ENCODE measurements at places on chromosomes 2 and 18.

DNA sequence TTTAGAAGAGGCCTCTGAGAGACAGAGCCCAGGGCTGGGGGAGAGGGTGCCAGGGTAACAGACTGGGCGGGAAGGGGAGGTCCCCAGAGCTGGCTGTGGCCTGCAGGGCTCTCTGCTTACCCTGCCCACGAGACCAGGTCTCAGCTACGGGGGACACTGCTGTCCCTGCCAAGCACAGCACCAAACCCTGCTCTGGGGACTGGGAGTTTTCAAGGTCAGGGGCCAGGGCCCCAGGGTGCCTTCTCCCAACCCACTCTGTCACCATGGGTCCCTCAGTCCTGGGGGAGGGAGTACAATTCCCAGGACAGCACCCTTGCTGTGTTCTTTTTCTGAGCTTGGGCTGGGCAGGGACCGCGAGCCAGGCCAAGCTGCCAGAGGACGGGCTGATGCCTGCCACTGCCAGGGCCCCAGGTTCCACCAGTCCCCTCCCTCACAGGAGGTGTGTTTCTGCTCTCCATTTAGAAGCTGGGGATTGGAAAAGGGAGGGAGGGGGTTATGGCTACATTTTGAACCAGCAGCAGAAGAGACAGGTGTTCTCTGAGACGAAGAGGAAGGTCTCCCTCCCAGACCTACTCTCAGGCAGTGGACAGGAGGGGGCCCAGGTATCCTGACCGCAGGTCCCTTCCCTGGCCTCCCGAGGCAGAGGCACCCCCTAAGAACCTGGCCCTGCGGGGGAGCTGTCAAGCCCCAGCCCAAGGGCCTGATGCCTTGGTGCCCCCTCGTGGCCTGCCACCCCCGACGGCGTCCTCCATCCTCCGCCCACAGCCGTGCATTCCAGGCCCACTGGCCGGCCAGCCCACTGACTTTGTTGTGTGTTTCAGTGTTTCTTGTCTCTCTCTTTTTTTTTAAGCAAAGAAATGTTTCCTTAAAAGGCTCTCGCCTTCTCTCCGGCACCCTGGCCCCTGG, 80.4 kb downstream of the TNS1 start:
- no peak for DNase-seq

- no peak for DNase-seq
These were observed 22.0 kb downstream of the MARCHF4 start for GRCh38 chr2:216350214-216350791.

GRCh38 chr2:161170958-161171932, 11.0 kb downstream of the TANK start:
- DNase-seq = no peak

DNA sequence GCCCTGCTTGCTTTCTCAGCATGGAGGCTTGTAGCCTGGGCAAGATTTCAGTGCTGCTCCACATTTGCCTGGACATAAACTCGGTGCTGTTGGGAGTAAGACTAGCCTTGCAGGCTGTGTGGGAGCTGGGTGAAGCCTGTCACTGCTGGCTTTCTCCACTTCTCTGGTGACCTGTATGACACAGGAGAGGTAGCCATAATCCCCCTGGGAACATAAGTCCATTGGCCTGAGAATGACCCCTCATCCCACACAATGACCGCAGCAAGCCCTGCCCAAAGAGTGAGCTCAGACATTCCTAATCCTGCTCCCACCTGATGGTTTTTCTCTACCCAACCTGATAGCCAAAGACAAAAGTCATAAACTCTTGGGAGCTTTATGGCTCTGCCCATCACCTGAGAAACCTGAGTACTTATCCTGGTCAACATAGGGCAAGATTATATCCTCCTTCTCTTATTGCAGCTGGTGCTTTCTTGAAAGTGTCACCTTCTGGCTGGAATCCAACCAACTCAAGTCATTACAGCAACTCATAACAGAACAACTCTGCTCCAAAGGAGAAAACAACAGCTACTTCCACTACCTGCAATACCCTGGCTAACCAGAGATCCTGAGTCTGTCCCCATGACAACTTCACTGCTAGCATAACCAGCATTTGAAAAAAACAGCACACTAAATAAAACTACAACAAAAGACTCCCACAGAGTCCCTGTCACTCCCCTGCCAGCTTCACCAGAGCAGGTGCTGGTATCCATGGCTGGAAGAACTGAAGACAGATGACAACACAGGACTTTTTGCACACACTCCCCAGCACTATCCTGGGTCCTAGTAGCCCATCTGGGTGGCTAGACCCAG, 834.4 kb upstream of the DDX18 start:
- no peak for DNase-seq

DNA sequence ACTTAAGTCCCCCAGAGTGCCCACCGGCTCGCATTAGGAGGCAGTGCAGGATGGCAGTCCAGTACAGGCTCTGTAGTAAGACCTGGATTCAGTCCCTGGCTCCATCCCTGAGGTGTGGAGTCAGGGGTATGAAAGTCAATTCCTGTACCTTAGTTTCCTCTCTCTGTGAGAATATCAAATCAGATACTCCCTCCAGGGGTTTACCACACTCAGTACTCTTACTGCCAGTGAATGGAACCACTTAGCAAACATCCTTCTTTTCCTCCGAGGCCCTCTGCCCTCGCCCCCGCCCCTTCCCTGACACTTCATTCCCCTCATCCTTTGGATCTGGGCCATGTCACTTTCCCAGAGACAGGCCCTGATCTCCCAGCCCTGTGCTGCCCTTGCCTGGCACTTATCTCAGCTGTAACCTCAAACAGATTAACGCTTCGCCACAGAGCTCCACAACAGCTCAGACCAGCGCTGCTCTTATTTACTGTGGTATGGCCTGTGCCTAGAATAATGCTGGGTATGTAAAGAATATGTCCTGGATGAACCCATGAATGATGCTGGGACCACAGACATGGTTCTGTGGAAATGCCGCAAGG, 159.0 kb upstream of the TMEM200C start:
- no peak for DNase-seq

DNA sequence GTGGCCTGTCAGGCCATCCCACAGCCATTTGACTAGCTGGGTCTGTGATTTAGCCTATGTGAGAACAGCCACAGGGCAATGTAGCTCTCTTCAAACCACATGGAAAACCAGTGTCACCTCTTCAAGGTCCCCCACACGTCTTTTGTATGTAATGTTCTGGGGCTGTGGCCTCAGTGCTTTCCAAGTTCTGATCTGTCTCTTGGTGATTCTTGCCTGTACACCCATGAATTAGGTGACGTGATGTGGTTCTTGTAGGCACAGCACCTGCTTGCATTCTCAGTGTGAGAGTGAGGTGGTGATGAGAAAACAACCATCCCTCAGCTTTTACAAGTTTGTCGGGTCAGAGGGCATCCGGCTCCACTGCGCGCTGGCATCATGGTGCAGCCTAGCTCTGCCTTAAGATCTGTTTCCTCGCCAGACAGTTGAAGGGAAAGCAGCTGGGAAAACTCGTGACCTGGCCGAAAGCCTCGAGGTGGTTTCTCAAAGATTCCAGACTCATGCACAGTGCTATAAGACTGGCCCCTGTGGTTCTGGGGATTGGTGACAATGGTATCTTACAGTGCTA, 125.8 kb downstream of the TANC1 start:
- no peak for DNase-seq

- DNase-seq = no peak
These were observed 60.1 kb upstream of the LAPTM4A start for GRCh38 chr2:20111311-20112131.

DNA sequence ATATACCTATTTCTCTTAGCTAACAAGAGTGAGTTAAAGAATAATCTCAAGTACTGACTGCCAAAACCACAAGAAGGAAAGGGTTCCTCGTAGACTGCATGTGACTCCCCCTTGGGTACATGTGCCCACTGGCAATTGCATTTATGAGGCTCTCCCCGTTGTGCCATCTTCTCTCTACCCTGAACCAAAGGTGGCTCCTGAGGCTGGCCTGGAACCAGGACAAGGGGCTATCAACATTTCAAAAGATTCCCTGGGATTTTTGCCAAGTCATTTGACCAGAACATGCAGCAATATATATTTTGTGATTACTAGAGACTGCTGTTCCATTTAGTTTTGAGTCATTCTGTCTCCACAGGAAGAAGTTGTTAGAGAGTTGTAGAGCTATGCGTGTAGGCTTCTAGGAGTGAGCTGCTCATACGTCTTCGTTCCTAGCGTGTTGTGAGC, 45.8 kb downstream of the LAMA3 start:
- DNase-seq = no peak

- no peak for DNase-seq
These were observed 21.6 kb upstream of the PDIA6 start for GRCh38 chr2:10834068-10834655.

DNA sequence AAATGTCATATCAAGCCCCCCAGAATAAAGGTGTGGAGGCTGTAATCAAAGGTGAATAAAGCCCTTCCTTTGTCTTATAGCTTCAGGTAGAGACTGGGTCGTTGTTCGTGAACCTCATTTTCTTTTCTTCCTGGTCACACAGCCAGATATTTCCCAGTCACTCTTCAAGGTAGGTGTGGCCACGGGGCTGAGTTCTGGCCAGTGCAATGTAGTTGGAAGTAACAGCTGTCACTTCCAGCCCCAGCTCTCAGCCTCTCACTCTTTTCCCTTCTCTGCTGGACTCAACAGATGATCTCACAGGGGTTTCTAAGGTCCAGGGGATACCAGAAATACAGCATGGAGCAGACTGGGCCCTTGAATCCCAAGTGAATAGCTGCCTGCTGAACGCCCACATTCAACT, 15.8 kb upstream of the TRPM8 start:
- no peak for DNase-seq

GRCh38 chr18:28372186-28372585, 195.3 kb upstream of the CDH2 start:
- DNase-seq = no peak

DNA sequence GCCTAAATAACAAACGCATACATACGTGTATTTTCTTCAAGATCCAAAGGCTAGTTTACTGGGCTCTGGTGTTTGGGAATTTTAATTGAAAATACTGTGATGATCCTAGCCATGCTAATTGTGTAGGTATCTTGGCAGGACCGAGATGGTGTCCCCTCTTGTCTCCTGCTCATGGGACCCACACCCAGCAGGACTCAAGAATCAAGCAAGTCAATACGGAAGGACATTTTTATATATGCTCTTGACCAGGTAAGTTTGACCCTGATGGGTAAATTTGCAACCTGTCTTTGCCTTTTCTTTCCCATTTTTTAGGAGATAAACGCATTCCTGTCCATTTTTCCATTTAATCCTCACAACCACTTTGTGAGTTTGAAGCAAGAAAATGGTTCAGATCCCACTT, 111.8 kb upstream of the MYCN start:
- DNase-seq = no peak

DNA sequence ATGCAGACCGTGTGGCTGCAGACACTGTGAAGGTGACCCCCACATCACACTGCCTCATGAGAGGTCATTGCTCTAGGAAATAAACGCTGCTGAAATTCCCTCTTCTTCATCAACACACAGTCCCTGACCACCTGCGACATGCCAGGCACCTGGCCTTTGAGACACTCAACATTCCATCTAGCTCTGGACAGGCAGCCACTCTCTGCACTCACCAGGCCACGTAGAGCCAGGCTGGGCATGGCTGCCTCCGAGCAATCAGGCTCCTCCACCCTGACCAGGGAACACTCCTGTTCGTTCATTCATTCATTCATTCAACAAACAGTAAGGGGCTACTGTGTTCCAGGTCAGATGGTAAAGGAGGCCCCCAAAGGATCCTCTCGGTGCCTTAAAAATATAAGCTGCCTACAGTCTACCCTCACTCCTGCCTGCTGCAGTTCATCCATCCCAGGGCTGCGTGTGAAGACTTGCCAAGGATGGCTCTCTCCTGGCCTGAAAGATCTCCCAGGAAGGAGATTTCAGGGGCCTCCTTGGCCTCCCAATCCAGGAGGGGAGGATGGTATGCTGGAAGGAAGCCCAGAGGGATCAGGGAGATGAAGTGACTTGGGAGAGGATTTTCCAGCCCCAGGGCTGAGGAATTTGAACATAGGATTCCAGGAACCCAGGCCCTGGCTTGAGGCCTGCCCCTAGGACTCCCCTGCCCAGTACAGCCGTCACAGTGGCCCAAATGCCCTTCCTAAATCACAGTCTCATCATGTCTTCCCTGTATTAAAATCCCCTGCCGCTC, 66.7 kb downstream of the TNS1 start:
- DNase-seq = no peak

GRCh38 chr2:96875498-96876268, 5.8 kb upstream of the SEMA4C start:
- DNase-seq = no peak

GRCh38 chr2:231128541-231128940, 3.7 kb upstream of the HTR2B start:
- no peak for DNase-seq

DNA sequence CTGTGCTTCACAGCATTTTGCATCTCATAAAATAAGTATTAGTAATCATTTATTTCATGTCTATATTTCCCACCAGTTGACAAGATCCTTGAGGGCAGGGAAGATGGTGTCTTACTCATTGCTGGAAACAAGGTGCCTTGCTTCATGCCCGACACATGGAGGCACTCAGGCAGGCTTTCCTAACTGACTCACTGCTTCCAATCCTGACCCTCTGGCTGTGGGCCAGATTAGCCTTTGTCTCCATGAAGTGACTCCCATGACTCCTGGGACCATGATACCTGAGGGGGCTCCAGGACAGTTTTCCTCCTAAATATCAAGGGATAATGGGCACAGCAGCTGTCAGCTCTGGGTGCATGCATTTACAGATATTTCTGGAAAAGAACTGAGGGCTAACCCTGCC, 275.1 kb downstream of the AGPS start:
- no peak for DNase-seq

GRCh38 chr2:82478641-82479040, 1980.4 kb downstream of the SUCLG1 start:
- DNase-seq = no peak

DNA sequence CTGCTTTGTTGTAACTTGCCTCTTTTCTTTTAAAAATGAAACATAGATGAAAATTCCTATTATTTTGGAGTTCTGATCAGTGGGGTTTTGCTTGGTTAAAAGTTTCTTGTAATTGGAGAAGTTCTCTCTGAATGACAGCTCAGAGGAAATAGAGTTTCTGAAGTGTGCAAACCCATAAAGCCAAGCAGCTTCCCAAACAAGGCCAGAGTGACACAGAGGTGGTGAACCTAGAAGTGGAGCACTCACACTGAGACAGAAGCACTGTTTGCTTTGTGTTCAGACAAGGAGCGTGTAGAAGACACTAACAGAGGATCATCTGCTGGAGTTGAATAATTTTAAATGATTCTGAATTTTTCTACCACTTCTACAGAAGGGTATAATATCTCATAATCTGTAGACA, 49.2 kb downstream of the FBXO48 start:
- DNase-seq = no peak

DNA sequence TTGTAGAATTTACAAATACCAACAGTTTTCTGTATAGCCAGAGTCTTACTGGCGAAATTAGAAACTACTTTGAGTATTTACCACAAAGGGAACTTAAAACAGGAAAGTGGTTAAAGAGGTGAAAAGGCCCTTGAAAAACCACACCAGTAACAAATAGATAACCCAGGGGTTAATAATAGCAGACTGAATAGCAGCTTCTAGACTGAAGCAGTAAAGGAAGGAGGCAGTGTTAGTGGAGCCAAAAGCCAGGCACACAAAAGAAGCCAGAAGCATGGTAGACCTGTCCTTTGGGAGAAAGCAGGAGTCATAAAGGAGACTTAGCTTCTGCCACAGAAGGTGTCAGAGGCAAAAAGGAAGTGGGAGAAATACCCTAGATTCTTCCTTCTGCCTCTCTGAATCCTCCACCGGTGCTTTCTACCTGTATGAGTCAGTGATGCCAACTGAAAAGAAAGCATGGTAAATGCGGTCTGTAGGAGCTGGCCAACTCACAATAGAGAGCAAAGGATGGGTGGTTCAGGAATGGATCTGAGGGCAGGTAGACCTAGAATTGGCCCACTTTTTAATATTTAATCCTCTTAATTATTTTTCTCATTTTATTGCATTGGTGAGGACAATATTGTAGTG, 97.3 kb downstream of the ARL6IP6 start:
- no peak for DNase-seq

Data from stimulated activated CD8-positive, alpha-beta memory T cell treated with anti-CD3 and anti-CD28 coated beads, Interleukin-4, amount 100 ng/mL, for 4 hours (primary cell).